ENCODE measurements at places on chromosomes 7 and 10. TPM values are rescaled to one million over a fixed set of nuclear protein-coding genes. Genes with fewer than 3 reads are reported as not detected.

The PARP12 gene
- polyA plus RNA-seq, result 17.7 TPM

The CCDC3 gene
- 3.4 TPM for polyA plus RNA-seq

The LRIT1 gene
- polyA plus RNA-seq, result not detected

The SNCG gene
- 142 TPM for polyA plus RNA-seq

The PTF1A gene
- polyA plus RNA-seq, result 16.2 TPM

The OPN4 gene
- polyA plus RNA-seq, result 0.02 TPM

The PLCE1 gene
- 2.4 TPM for polyA plus RNA-seq

The ZNF716 gene
- polyA plus RNA-seq, result not detected

The TRPV5 gene
- polyA plus RNA-seq, result 0.05 TPM

The MYH16 gene
- polyA plus RNA-seq, result not detected

The CLCN1 gene
- polyA plus RNA-seq, result 0.07 TPM

The SLC26A5 gene
- not detected for polyA plus RNA-seq

The OPALIN gene
- not detected for polyA plus RNA-seq

The PTPRE gene
- 1.4 TPM for polyA plus RNA-seq

The HOXA5 gene
- 3.1 TPM for polyA plus RNA-seq

The AKR1D1 gene
- not detected for polyA plus RNA-seq

The TNS3 gene
- 45.4 TPM for polyA plus RNA-seq

The OR2A5 gene
- not detected for polyA plus RNA-seq

The PHYHIPL gene
- polyA plus RNA-seq, result 0.11 TPM

The ADAM22 gene
- 0.46 TPM for polyA plus RNA-seq

The TEX47 gene
- not detected for polyA plus RNA-seq

The BTBD16 gene
- polyA plus RNA-seq, result 0.04 TPM

The TIMM23B gene
- 9.0 TPM for polyA plus RNA-seq

The NFE2L3 gene
- polyA plus RNA-seq, result 1.8 TPM

The FAM200A gene
- 5.7 TPM for polyA plus RNA-seq

The TAS2R3 gene
- 0.10 TPM for polyA plus RNA-seq
